Adrenal gland (tissue), 19 donors: ENCODE measurements at places on chromosomes 1 and 21. TPM values are rescaled to one million over a fixed set of nuclear protein-coding genes. Genes with fewer than 3 reads are reported as not detected.

The ITPKB gene
- 12.6 TPM for total RNA-seq

DNA sequence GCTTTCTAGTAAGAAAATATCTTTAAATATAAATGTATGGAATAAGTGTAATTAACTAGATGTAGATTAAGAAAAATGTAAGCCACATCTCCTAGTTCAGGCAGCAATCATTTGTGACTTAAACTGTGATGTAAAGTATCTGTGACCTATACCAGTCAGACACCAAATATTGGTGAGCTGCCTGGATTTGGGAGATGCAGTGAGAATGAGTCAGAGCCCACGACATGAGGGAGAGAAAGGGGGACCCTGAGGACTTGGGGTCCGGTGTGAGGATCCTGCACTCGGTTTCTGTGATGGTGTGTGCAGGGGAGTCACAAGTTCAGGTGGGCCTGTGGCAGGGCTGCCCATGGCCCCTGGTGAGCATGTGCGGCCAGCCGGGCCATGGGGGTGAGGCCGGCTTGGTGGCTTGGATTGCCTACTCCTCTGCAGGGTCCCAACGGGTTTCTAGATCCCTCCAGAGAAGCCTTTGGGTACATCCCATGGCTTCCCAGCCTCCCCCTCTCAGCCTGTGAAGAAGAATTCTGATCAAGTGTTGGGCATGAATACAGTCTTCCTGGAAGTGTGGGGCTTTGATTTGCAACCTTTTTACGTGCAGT, 19.0 kb upstream of the ABCG1 start:
- no peaks in the 10 kb centered on the region for H3K36me3 ChIP-seq
- no peak overlapping the region for H3K27ac ChIP-seq
- H3K27me3 ChIP-seq = no peaks in the 10 kb centered on the region
- DNase-seq = no peak

GRCh38 chr1:33854091-33854490, 9.8 kb upstream of the HMGB4 start:
- no peaks in the 10 kb centered on the region for H3K27me3 ChIP-seq
- no peaks in the 10 kb centered on the region for H3K4me1 ChIP-seq
- DNase-seq = no peak
- H3K27ac ChIP-seq = no peak overlapping the region
- no peak overlapping the region for H3K4me3 ChIP-seq

The PTPRF gene
- 9.2 TPM for total RNA-seq
